T follicular helper cell (primary cell): ENCODE measurements at places on chromosomes 4 and X.

GRCh38 chr4:103046416-103047290, 27.1 kb upstream of the SLC9B1 start:
- DNase-seq = peak; percentile 13

GRCh38 chrX:80648023-80648422, 161.7 kb downstream of the BRWD3 start:
- no peak for DNase-seq

GRCh38 chr4:54228056-54228527, 1.0 kb upstream of the PDGFRA start:
- no peak for DNase-seq

DNA sequence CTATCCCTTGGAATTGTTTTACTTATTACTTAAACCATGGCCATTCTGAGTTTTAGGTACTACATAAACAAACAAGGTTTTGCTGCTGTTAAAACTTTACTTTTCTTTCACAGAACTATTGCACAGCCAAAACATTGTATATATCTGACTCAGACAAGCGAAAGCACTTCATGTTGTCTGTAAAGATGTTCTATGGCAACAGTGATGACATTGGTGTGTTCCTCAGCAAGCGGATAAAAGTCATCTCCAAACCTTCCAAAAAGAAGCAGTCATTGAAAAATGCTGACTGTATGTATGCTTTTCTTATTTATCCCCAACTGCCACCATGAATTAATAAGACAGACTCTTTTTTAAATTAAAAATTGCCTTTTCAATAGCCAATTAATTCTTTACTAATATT, 69.8 kb downstream of the CCKAR start:
- no peak for DNase-seq

- DNase-seq = no peak
Observed at GRCh38 chrX:19743386-19743785, 144.0 kb downstream of the SH3KBP1 start.

GRCh38 chrX:78653118-78653822, 5.9 kb downstream of the RTL3 start:
- DNase-seq = no peak
